ENCODE measurements at places on chromosomes 1 and 21.

DNA sequence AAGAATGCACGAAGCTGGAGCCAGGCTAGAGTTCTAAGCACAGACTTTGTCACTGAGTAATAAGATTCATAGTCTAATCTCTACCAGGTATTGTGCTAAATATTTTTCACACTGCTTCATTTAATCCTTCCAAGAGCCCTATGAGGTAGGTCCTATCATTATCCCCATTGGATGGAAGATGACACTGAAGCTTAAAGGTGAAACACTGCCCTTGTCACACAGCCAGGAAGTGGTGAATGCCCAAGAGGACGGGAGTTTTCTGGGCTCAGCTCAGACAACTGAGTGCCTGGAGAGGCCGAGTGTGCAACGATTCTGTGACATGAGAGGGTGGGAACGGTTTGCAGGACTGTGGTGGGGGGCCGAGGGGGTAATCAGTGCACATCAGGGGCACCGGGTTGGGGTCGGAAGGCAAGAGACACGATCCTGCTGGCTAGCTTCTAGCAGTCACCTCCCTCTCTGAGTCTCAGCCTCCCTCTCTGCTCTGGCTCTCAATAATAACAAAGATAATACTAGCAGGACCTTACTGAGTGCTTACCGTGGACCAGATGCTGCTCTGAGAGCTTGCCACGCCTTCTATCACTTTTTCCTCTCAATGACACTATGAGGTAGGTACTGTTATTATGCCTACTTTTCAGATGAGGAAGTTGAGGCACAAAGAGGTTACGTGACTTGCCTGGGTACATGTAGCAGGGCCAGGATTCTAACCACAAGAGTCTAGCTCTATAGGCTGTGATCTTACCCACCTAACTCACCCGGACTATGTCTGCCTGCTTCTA, 12.4 kb downstream of the KCNQ4 start:
- DNase-seq, result no peak

DNA sequence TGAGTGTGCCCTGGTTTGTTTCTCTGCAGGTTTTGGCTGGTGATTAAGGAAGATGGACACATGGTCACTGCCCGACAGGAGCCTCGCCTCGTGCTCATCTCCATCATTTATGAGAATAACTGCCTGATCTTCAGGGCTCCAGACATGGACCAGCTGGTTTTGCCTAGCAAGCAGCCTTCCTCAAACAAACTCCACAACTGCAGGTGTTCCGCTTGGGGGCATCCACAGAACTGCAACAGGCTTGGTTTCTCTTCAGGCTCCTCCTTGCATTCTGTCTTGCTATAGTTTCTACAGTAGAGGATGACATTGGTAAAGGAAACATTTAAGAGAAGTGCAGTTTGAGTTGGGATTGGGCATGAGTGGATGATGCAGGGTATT, 6.8 kb downstream of the MTARC2 start:
- DNase-seq, result no peak

DNA sequence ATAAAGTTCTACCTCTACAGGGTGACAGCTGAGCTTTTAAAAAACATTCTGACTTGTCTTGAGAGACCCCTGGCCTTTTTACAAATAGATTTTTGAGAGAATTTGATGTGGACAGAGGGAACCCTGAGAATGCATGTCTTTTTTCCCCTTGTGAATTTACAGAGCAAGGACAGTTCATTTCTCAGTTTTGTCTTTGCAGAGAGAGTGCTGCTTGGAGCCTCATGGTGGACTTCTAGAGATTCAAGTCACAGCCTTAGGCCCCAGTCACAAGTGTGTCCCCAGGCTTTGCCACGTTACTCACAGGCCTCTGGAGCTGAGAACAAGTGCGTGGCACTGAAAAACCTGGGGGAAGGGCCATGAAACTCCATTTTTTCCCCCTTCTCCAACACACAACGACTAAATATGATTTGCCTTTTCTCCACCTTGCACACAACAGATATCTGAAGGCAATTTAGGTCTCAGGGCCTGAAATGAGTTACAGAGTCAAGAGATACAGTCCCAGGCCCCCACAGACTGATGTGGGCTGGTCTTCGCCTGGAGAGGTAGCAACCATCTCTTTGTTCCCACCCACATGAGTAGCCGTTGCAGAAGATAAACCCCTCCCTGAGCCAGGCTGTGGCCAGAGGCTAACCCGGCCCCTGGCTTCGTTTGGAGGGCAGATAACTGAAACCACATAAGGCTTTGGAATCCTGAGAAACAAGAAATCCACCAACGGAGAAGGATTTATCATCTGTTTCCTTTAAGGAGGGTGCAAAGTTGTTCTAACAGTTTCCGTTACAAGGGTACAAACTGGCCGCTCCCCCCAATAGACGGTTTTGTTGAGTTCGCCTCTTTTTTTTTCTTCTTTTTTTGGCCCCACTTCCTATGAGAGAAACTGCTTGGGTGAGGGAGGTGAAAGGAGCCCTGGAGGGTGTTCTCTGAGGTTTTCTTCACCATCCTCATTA, 1.0 kb upstream of the PIGV start:
- DNase-seq, result no peak

GRCh38 chr21:41371685-41372030, 9.8 kb downstream of the MX2 start:
- no peak for DNase-seq

DNA sequence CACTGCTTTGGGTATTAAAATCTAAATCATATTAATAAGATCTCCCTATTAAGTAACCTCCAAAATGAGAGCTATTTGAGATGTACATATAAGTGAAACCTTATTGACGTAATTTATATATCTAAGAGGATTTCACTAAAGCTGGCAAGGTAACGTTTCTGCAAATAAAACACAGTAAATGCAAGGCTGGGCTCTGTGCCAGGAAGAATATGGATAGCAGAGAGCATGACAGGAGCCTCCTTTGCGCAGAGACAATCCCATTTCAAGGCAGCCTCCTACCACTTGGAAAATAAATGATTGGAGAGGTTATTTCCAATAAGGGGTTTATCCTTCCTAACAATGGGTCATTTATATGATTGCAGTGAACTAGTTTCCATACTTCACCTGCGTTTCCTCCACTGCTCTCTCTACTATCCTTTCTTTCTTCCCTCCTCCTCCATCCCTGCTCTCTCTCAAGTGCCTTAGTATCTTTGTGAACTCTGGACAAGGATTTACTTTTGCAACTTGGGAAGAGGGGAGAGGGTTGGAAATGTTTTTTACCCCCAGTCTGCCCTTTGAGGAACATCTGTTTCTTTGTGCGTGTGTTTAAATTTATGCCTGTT, 3.0 kb upstream of the NFIA start:
- DNase-seq, result no peak

- DNase-seq, result peak; percentile 39
Measured at GRCh38 chr1:66725885-66726665, 26.2 kb upstream of the DYNLT5 start.

GRCh38 chr1:205579711-205580110, 52.1 kb downstream of the ELK4 start:
- no peak for DNase-seq

DNA sequence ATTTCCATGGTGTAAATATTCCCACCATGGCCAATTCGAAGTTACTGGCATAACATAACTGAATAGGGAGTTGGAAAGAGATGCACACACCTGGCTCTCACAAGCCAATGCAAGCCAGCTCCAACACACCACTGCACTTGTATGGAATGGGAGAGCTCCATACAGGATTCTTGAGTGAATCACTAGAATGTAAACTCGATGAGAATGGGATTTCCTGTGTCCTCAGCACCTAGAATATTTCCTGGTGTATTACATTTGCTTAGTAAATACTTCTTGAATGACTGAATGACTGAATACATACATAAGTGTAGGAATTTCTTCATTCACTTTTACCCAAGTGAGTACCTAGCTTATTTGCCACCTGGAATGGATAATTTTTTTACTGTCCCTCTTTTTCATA, 16.2 kb upstream of the PPIE start:
- no peak for DNase-seq

GRCh38 chr1:184362876-184363275, 24.0 kb upstream of the C1orf21 start:
- no peak for DNase-seq

- no peak for DNase-seq
Measured at GRCh38 chr1:37092937-37093336, 58.6 kb upstream of the GRIK3 start.

DNA sequence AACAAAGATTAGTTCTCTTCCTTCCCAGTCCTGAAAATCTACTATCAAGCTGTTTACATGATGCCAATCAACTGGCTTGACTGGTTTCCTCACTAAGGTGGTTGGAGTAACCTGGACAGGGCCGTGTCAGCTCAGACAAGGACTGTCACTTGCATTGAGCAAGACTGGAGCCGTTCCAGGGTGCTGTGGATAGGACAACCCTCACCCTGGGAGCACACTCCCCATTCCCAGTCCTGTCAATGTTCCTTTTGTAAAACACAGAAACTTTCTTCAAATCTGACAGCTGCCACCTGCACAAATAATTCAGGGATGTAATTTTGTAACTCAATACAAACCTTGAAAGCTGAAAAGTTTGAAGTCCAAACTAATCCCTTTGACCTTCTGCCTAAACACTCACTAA, 31.4 kb downstream of the PLPP3 start:
- no peak for DNase-seq

DNA sequence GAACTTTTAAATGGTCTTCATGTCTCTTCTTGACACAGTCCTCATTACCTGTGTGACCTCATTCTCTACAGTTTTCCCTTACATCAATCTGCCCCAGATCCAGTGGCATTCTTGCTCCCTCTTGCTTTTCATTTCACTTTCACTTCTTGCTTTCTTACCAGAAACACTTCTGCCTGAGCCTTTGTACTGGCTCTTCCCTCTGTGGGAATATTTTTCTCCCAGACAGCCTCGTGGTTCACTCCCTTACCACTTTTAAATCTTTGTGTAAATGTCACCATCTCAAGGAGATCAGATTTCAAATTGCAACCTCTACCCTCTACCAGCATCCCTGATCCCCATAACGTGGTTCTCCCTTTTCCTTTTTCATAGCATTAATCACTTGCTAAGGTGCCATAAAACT, 73.2 kb downstream of the DISC1 start:
- DNase-seq, result no peak

DNA sequence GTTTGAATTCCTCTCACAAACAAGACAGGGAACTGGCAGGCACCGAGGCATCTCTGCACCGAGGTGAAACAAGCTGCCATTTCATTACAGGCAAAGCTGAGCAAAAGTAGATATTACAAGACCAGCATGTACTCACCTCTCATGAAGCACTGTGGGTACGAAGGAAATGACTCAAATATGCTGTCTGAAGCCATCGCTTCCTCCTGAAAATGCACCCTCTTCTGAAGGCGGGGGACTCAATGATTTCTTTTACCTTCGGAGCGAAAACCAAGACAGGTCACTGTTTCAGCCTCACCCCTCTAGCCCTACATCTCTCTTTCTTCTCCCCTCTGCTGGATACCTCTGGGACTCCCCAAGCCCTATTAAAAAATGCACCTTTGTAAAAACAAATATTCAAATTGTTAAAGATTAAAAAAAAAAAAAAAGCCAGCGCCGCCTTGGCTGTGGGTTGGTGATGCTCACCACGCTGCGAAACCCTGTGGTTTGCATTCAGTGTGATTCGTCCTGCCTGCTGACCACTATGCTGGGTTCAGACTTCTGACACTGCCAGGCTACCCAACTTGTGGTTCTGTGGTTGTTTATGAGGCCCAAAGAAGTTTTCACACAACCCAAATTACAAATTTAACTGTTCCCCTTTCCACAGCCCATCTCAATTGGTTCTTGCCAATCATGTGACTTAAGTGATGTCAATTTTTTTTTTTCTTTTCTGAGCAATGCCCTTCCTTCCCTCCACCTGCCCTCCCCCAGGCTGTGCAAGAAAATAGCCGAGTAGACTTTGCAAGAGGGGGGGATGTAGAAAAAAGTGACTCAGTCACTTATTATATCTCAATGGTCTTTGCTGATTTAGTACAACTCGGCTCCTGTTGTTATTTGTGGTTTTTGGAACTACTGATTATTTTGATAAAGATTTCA, at the start of gene RUNX1:
Gene RUNX1 (minus strand): TSS at position 597 of the 912 bp plus-strand sequence.
- no peak for DNase-seq

DNA sequence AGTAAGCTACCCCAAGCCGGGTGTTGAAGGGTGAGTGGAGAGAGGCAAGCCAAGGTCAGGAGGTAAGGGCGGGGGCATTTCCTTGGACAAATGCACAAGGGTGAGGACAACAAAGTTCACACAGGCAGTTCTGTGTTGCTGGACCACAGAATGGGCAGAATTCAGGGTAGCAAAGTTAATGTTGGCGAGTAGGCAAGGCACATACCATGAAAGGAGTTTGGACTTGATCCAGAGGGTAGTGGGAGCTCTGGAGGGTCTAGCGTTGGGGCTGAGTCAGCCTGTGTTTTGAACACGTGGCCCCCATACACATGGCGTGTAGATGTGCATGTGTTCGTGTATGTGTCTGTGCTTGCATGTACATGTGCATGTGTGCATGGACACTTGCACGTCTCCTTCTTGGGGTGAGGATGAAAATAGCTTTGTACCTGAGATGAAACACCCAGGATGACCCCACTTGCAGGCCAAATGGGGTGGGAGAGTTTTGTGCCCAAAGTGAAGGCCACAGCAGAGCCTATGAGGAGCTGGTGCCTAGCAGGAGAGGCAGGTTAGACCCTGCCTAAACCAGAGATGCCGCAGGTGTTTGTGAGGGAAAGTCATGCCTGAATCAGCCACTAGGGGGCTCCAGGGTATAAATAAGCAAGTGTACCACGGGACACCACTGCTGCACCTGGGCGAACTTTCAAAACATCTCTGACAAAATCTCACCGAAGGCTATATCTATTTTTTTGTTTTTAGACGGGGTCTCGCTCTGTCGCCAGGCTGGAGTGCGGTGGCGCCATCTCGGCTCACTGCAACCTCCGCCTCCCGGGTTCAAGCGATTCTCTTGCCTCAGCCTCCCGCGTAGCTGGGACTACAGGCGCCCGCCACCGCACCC, 21.8 kb downstream of the SLC27A3 start:
- DNase-seq, result no peak

DNA sequence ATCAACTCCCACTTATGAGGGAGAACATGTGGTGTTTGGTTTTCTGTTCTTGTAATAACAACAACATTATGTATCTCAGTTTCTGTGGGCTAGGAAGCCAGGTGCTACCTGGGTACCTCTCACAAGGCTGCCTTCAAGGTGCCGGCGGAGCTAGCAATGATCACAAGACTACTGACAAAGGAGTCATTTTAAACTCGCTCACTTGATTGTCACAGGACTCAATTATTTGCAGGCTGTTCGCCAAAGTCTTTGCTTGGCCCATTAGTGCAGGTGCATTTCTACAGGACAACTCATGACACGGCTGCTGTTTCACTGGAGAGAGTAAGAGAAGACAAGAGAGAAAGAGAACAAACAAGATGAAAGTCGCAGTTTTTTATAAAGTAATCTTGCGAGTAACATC, 1237.4 kb upstream of the TMPRSS15 start:
- no peak for DNase-seq

GRCh38 chr1:236762410-236762809, 32.7 kb upstream of the MTR start:
- no peak for DNase-seq

DNA sequence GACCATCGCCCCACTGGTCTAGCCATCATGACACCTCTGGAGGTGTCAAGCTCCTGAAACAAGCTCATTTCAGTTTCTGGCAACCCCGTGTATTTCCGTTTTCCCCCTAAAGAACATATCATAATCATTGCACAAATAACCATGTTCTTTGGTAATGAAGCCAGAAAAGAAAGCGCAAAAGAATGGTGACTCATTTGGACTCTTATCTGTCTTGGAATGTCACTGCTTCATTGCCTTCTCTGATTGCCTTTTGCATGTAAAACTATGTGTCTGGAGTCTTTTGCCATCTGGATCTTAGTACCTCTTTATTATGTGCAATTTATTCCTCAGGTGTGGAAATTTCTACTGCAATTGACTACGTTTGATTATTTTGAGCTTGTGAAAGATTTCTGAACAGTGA, 110.5 kb downstream of the COLGALT2 start:
- DNase-seq, result no peak

Data from brain pericyte (primary cell).